Activated CD8-positive, alpha-beta T cell treated with anti-CD3 and anti-CD28 coated beads, Interleukin-2, amount 10 ng/mL, durations not matched to agents 7 days and 5 days (primary cell): ENCODE measurements at places on chromosomes 7 and 10. TPM values are rescaled to one million over a fixed set of nuclear protein-coding genes. Genes with fewer than 3 reads are reported as not detected.

The TRIM50 gene
- not detected for total RNA-seq

GRCh38 chr7:141587304-141587703, 36.1 kb downstream of the AGK start:
- DNase-seq: no peak
- peaks cover 39% of the 10 kb centered on the region for H3K36me3 ChIP-seq

The GPR37 gene
- not detected for total RNA-seq

- H3K27ac ChIP-seq: no peak overlapping the region
- no peak for DNase-seq
- H3K4me3 ChIP-seq: no peak overlapping the region
- no peaks in the 10 kb centered on the region for H3K27me3 ChIP-seq
- peaks cover 19% of the 10 kb centered on the region for H3K4me1 ChIP-seq
Measured at GRCh38 chr7:127782654-127783559, 130.9 kb downstream of the SND1 start.

The OPN4 gene
- not detected for total RNA-seq

- H3K27ac ChIP-seq: no peak overlapping the region
- no peak overlapping the region for H3K4me3 ChIP-seq
- no peaks in the 10 kb centered on the region for H3K27me3 ChIP-seq
Measured at GRCh38 chr7:77766801-77767605, 31.2 kb downstream of the TMEM60 start.

GRCh38 chr10:86489071-86489810, 32.4 kb downstream of the WAPL start:
- peaks cover 51% of the 10 kb centered on the region for H3K36me3 ChIP-seq
- no peak for DNase-seq
- no peaks in the 10 kb centered on the region for H3K4me1 ChIP-seq
- no peak overlapping the region for H3K27ac ChIP-seq

- H3K27me3 ChIP-seq: no peaks in the 10 kb centered on the region
- H3K4me1 ChIP-seq: peaks cover 45% of the 10 kb centered on the region
- H3K27ac ChIP-seq: no peak overlapping the region
- peaks cover 68% of the 10 kb centered on the region for H3K36me3 ChIP-seq
Measured at GRCh38 chr10:6098156-6098555, 9.3 kb downstream of the RBM17 start.

DNA sequence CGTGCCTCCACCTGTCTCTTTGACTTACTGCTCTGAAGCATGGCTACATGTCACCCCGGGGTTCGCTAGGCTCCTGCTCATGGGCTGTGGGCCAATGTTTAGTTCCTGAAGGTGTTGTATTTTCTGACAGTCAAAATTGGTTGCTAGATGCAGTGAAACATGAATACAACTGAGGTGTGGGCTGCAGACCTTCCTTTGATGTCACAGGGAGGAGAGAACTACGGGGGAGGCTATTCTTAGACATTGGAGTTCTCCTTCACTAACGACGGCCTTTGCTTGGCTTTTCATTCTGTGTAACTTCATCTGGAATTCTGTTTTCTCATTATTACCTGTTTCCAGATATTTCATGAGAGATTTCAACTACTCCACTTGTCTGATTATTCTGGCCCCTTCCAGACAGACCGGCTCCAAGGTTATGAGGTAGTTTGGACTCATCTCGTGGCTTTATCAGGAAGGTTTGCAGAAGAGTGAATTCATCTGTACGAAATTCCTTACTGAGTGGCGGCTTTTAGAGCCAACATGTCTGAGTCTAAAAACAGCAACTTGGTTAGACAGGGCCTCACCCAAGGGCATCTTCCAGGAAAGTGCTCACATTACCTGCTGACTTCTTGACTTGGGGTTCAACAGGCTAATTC, 774.7 kb downstream of the SUGCT start:
- H3K27ac ChIP-seq: no peak overlapping the region
- DNase-seq: no peak
- H3K36me3 ChIP-seq: no peaks in the 10 kb centered on the region
- no peak overlapping the region for H3K4me3 ChIP-seq
- no peaks in the 10 kb centered on the region for H3K4me1 ChIP-seq
- no peaks in the 10 kb centered on the region for H3K27me3 ChIP-seq

The CCL24 gene
- total RNA-seq: not detected

The LYZL2 gene
- total RNA-seq: not detected

The GOLGA7B gene
- total RNA-seq: 11.0 TPM

DNA sequence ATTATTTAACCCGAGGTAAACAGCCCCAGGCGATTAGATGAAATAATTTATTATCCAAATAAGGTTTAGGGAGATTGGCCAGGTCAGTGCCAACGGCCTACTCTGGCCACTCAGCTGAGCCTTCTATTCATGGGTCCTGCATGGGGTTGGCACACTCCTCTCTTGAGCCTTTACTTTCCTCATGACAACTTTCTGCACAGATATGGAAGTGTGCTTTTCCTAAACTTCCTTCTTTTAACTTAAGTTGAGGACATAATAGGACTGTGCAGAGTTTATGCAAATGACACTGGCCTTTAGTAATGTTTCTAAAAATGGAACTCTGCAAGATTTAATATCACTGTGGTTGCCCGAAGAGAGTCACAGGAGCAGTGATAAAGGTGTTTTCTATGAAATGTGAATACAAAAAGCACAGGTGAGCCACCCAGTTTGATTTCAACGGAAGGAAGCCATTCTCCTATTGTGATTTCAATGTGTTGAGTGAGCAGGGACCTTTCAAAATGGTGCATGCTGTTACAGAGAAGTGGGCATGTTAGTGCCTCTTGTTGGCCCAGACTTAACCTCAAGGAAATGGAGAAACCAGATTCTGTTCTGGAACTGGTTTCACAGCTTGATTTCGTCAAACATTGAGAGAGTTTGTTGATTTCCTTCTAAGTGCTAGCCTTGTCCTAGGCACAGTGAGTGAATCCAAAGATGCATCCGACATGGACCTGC, 55.7 kb downstream of the LYZL2 start:
- no peak overlapping the region for H3K4me3 ChIP-seq
- H3K36me3 ChIP-seq: no peaks in the 10 kb centered on the region
- no peak for DNase-seq
- no peak overlapping the region for H3K27ac ChIP-seq
- H3K4me1 ChIP-seq: no peaks in the 10 kb centered on the region
- H3K27me3 ChIP-seq: peaks cover 22% of the 10 kb centered on the region

- H3K27me3 ChIP-seq: no peaks in the 10 kb centered on the region
- no peak for DNase-seq
- no peak overlapping the region for H3K27ac ChIP-seq
- peaks cover 14% of the 10 kb centered on the region for H3K4me1 ChIP-seq
- H3K4me3 ChIP-seq: no peak overlapping the region
- H3K36me3 ChIP-seq: peaks cover 20% of the 10 kb centered on the region
Measured at GRCh38 chr10:50310560-50311174, 59.4 kb upstream of the ASAH2 start.

DNA sequence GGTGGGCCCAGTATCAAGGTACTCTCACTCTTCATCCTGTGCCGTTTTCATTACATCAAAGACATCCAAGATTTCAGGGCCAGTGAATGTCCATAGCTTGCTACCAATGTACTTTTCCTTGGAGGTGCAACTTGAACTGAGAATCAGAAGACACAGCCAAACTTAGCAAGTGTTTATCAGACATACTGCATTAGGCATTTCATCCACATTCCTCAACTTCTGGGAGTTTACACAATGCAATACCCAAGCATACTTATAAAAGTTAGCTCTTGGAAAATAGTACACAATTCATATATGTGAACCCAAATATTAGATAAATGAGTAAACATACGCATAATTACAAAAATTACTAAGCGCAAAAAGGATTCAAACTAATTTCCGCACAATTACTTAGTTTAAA, 216.3 kb upstream of the RHOBTB1 start:
- no peak overlapping the region for H3K27ac ChIP-seq
- H3K4me1 ChIP-seq: no peaks in the 10 kb centered on the region
- H3K36me3 ChIP-seq: no peaks in the 10 kb centered on the region
- no peaks in the 10 kb centered on the region for H3K27me3 ChIP-seq
- DNase-seq: no peak

GRCh38 chr7:135706858-135707569, 21.0 kb downstream of the SLC13A4 start:
- H3K27me3 ChIP-seq: no peaks in the 10 kb centered on the region
- DNase-seq: no peak
- no peaks in the 10 kb centered on the region for H3K4me1 ChIP-seq

DNA sequence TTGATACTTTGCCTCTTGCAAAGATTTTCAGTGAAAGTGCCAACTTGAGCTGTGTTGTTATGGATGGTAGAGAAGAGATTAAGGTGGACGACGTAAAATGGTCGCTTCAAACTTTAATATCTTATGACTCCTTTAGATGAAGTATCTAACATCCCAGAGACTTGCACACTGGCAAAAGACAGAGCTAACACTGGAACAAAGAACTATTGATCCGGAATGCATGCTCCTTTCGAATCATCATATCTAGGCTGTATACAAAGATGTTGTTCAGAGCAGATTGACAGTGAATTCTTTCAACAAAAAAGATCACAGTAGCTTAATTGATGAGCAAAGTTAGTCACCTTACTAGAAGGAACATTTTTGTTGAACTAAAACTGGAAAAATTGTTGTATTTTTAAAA, 592.7 kb downstream of the NXPH1 start:
- H3K4me3 ChIP-seq: no peak overlapping the region
- H3K4me1 ChIP-seq: no peaks in the 10 kb centered on the region
- no peak overlapping the region for H3K27ac ChIP-seq
- H3K27me3 ChIP-seq: no peaks in the 10 kb centered on the region
- no peaks in the 10 kb centered on the region for H3K36me3 ChIP-seq
- DNase-seq: no peak

- H3K4me1 ChIP-seq: no peaks in the 10 kb centered on the region
- no peak within 1 kb of the TSS for H3K27ac ChIP-seq
- H3K4me3 ChIP-seq: no peak within 1 kb of the TSS
- no peaks in the 10 kb centered on the region for H3K27me3 ChIP-seq
Measured at GRCh38 chr10:86668297-86669165, at the start of gene LDB3. Gene LDB3, plus strand, starts transcription at chr10:86668511. Its CDS starts 181 bp downstream, at chr10:86668692.
